ENCODE measurements at places on chromosomes 2 and 18.

DNA sequence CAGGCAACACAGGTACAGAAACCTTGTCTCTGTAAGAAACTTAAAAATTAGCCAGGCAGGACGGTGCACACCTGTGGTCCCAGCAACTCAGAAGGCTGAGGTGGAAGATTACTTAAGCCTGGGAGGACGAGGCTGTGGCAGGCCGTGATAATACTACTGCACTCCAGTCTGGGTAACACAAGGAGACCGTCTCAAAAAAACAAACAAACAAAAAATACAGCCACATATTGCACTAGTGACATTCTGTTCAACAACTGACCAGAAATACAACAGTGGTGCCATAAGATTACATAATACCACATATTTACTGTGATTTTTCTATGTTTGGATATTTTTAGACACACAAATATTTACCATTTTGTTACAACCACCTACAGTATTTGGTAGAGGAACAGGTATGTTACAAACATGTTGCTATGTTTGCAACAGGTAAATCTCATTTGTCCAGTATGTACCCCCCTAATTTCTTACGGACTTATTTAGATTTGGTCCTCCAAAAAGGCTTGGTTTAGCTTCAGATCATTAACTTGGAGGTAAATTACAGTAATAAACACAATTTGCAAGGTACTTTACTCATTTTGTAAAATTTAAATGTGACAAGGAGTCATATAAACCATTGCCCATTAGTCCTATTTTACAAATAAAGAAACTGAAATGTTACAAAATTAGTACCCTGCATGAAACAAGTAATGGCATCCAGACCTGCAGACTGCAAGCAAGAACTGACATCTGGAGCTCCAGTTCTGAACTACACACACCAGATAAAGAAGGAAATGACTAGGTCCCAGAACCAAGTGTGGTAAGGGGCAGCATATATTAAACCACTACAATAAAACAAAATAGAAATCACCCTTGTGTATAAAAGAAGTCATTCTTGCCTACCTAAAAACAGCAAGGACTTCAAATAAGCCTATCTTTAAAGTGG lies 36.8 kb downstream of the TRIP12 start:
- DNase-seq = no peak

DNA sequence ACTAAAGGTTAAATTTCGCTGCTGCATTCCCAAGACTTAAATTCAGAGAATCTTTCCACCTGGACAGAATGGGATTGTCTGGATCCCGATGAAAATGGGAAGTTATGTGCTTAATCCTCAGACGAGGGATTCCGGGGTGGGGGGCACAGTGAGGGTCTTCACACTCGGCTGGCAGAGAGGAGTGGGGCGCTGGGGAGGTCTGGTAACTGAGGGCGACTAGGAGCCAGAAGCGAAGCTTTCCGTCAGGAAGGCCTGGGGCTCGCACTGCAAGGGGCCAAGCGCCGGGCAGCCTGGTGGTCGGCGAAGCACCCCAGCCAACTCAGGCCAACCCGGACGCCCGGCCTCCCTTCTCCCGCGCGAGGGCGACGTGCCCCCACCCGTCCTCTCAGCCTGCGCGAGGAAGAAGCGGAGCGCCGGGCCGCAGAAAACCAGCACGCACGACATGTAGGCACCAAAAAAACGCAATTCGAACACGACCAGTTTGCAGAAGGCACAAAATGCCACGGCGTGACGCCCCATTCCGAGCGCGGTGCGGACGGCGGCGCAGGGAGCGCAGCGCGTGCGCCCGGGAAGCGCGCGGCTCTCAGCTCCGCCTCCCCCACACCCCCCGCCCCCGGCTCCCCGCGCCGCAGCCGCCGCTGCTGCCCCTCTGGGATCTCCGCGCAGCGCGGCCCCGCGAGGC lies 188.1 kb downstream of the ZEB2 start:
- DNase-seq = peak; percentile 33

- DNase-seq = peak; percentile 48
These were observed 15.4 kb downstream of the IL1B start for GRCh38 chr2:112821142-112821541.

DNA sequence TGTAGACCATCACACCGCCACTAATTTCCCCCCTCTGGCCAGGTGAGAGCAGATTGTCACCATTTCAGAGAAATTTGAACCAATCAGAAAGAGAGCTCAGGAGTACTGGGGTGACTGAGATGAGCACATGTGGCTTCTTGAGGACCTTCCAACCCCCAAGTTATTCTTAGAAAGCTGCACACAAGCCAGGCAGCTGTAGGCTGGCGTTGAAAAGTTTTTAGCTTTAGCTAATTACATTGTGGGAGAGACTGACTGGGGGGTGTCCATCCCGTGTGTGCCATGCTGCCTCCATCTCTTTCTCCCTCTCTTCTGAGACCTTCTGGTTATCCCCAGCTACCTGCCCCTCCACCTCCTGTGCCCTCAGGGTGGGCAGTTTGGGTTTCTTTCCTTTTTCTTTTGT lies 154.0 kb downstream of the AGAP1 start:
- no peak for DNase-seq

DNA sequence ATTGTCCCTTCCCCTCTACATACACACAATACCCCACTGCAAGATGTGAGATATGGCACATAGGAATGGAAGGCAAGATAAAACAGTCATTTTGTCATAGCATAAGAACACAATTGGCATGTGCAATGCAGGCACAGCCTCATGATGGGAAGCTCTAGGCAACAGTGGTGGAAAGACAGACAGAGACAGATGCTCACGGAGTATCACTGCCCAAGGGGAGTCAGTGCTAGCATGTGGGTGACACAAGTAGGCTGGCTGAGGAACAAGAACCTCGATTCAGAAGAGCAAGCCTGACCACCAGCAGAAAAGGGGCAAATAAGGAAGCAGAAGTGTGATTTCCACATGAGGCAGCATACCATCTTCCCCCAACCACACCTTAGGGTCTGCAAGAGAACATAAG lies 323.6 kb downstream of the PAX3 start:
- no peak for DNase-seq

GRCh38 chr2:190179754-190180312 lies 117.3 kb upstream of the MSTN start:
- no peak for DNase-seq

GRCh38 chr2:236972491-236973342 lies 113.0 kb upstream of the COPS8 start:
- no peak for DNase-seq

GRCh38 chr2:238441262-238442114 lies 14.8 kb downstream of the ASB1 start:
- no peak for DNase-seq

DNA sequence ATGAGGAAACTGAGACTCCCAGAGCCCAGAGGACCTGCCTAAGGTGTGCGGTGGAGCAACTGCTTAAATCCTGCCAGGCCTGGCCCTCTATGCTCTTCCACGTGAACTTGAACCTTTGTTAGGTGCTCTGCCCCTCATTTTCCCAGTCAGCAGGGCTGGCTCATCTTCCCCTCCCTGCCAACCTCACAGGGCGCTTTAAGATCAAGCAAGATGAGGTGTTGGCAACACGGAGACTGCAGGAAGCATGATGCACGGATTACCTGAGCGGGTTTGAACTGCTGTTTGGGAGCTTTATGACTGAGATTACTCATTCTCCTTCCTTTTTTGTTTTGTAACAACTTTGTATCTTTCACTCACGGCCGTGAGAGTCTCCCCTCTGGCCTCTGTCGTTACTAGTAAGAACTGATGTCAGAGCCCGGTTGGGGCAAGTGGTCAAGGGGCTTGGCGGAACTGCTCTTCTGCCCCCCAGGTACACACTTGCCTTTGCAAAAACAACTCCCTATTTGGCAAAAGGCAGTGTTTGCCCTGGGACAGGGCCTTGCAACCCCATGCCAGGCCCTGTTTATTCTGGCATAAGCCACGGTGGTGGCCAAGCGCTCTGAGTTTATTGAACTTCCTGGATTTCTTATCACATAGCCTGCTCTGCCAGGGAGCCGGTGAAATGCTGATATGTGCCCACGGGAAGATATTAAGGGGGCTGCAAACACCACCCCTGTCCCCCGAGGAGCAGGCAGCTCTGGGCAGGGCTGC lies 127.8 kb downstream of the INHBB start:
- no peak for DNase-seq

- no peak for DNase-seq
These were observed 182.6 kb downstream of the PID1 start for GRCh38 chr2:229088517-229088913.

GRCh38 chr2:52452201-52452600 lies 1315.4 kb upstream of the CHAC2 start:
- no peak for DNase-seq

GRCh38 chr2:207802650-207803049 lies 32.9 kb upstream of the FZD5 start:
- no peak for DNase-seq

- no peak for DNase-seq
These were observed 1432.2 kb upstream of the ACVR2A start for GRCh38 chr2:146412625-146413024.

DNA sequence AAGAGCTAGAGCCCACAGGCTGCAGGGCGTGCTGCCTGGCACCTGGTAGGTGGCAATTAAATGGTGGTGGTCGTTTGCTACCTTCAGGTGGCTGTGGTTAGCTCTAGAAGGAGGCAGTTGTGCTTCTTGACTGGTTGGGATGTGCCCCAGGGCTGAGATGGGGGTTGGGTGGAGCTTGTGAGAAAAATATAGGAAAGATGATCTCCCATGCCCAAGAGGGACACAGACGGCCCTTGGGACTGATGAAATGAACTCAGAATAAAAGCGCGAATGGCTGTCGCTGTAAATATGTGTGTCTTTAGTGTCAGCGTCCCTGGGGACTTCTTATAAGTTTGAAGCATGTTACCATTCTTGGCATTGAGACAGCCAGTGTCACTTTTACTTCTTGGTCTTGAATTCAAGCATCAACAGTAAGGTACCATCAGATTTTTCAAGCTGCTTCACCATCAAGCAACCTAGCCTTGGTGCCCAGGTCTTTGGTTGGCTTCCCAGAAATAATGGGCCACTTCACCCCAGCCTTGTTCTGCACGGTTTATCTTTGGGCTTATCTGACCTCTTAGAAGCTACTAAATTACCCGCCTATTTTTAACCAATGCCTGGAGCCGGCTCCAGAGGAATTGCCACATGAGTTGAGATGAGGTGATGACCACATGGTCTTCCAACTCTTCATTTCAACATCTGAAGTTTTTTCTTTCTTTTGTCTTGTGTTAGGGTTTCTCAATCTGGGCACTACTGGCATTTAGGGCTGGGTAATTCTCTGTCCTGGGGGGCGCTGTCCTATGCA lies 11.9 kb downstream of the LRRFIP1 start:
- DNase-seq = no peak

- DNase-seq = no peak
These were observed 816 bp downstream of the SCTR start for GRCh38 chr2:119523383-119523951.

GRCh38 chr2:130813722-130814121 lies 23.0 kb upstream of the ARHGEF4 start:
- DNase-seq = no peak

- no peak for DNase-seq
These were observed 79.5 kb downstream of the NXPH2 start for GRCh38 chr2:138700716-138701115.

- no peak for DNase-seq
These were observed 65.6 kb upstream of the REV1 start for GRCh38 chr2:99555404-99555803.

- no peak for DNase-seq
These were observed 14.3 kb downstream of the SPTBN1 start for GRCh38 chr2:54470266-54470938.

DNA sequence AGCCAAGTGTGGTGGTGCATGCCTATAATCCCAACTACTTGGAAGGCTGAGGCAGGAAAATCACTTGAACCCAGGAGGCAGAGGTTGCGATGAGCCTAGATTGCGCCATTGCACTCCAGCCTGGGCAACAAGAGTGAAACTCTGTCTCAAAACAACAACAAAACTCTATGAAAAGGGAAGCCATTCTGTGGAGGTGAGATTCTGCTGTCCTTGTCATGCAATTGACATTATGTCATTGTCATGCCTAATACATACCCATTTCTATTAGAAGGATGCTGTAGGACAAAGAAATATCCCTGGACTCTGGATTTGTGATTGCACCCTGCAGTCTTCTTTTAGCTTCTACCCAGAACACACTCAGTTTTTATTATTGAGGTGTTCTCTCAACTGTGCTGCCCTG lies 8.6 kb downstream of the RASGRP3 start:
- no peak for DNase-seq

GRCh38 chr2:193088026-193088425 lies 893.3 kb upstream of the TMEFF2 start:
- no peak for DNase-seq

DNA sequence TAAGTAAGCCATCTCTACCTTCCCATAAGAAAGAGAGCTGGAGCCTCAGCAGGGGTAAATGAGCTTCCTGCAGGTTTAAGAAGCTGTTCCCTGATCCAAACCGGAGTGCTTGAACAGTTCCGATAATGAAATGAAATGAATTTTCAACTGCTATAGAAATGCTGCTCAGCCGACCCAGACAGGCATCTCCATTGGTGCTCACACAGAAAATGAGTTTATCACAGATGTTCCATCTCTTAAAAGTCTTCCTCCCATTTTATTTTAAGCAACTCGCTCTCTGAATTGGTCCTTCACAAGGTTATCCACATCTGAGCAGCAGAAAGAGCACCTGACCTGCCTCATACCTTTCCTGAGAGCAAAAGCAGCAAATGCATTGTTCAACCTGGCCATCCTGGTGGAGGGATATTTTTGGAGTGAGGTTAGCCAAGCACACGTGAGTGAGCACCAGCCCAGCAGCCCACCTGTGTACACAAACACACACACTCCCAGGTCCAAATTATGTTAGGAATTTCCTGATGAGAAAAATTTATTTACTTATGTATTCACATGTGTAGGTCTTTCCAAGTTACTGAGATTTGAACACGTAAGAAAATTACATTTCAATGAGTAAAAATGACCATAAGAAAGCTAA lies 42.2 kb upstream of the CCDC68 start:
- no peak for DNase-seq

- DNase-seq = no peak
These were observed 1072.4 kb downstream of the RPIA start for GRCh38 chr2:89763581-89764485.

DNA sequence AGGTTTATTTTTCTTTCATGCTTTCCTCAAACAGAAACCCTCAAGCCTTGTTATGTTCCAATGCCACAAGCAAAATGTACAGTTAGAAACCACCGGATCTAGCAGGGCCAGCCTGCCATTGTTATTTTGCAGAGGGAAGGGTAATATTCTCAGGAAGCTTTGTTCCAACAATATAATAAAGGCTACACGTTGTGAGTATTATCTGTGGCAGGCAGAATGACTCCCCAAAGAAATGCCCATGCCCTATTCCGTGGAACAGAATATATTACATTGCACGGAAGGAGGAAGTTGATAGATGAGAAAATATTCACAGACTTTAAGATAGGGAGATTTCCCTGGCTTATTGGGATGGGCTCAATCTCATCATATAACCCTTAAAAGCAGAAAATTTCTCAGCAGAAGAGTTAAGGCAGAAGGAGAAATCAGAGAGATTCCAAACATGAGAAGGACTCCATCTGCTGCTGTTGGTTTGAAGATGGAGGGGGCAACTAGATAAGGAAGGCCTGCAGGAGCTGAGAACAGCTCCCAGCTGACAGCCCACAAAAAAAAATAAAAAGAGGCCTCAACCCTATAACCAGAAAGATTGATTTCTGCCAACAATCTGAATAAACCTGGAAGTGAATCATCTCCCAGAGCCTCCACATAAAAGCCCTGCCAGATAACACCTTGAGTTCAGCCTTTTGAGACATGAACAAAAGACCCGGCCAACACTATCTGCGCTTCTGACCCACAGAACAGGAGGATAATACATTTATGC lies 466.6 kb downstream of the LPIN1 start:
- no peak for DNase-seq

GRCh38 chr2:216949700-216950413 lies 90.0 kb upstream of the TNP1 start:
- no peak for DNase-seq

- no peak for DNase-seq
These were observed 37.6 kb upstream of the TAF1B start for GRCh38 chr2:9805435-9806297.
